Endodermal cell (in vitro differentiated cells): ENCODE measurements at places on chromosomes 1 and 21. TPM values are rescaled to one million over a fixed set of nuclear protein-coding genes. Genes with fewer than 3 reads are reported as not detected.

Gene TTC22
- 0.29 and 0.53 TPM in 2 replicates for total RNA-seq

Gene BARHL2
- total RNA-seq, result 0.18 TPM in 1 of 2 replicates, not detected in the other

Gene DPT
- not detected in 3 replicates for total RNA-seq

Gene LRRC71
- not detected in 3 replicates for total RNA-seq

Gene CACNA1S
- total RNA-seq, result 0.09 and 0.13 TPM in 2 replicates

DNA sequence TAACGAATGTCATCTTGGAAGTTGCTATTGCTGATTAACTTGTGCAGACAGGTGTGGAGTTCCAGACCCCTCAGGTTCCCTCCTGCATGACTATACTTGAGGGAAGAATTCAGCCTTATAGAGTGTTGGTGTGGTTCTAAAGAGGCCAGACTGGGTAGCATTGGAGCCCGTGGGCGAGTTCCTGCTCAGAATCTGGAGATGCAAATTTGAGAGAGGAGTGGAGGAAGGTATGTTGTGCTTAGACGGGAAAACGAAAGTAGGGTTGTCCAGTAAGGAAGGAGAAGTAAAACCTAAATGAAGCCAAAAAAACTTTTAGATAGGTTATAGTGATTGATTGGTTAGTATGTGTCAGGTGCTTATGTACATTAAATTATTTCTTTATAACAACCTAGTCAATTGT lies 79.2 kb downstream of the ZNF326 start:
- no peak for DNase-seq

DNA sequence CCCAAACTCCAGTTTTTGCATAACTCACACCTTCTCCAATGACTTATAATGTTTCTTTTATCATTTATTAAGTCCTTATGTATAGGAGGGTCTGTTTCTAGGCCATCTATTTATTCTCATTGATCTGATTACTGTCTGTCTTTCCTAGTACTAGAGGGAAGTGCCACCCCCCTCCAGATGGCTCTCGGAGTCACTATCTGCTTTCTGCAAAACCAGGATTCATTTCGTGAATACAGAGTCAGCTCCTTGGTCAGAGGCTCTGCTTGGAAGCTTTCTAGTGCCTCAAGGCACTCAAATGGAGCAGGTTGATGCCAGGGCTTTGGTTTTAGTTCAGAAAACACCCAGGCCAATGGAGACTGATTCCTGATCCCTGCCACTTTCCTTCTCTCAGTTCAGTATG lies 102.3 kb upstream of the CD34 start:
- DNase-seq, result no peak

DNA sequence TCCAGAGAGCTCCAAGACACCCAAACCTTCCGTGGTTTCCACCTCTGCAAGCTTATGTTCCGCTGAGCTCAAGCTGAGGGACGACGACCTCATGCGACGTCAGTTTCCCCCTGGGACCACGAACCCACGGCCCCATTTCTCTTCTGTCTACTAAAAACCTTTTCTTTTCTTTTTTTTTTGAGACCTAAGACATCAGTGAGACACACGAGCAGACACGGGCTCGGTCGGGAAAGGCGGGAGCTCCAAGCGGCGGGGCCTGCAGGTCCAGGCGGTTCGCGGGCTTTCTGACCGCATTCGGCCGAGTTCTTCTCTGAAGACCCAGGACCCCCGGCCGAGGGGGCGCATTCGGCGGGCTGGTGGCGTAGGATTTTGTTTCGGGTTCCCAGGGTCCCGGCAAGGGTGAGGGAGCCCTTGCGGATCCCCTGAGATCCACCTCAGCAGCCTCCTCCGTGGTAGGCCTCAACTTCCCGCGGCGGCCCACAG lies 402 bp downstream of the C21orf58 start:
- DNase-seq, result peak; percentile 47

DNA sequence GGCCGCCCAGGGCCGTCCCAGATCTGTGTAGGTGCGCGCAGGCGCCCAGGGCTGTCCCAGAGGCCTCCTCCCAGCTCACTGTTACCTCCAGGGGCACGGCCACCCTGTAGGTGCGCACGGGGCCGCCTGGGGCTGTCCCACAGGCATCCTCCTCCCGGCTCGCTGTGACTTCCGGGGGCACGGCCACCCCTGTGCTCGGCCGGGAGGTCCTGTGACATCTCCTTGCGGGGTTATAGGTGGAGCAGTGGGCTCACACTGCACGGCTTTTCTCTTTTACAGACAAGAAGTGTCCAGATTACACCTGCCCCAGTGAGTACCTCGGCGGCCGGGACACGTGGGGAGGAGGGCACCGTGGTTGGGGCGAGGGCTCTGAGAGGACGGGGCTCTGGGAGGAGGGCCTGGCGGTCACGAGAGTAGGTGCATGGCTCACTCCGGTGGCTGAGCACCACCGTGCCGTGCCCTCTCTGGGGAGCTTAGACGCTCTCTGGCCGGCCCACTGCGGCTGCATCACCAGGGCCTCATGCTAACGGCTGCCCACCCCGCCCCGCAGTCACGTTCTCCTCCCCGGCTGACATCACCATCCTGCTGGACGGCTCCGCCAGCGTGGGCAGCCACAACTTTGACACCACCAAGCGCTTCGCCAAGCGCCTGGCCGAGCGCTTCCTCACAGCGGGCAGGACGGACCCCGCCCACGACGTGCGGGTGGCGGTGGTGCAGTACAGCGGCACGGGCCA lies 21.4 kb downstream of the COL6A1 start:
- peak; percentile 42 for DNase-seq

- peak; percentile 91 for DNase-seq
Measured at GRCh38 chr1:25797939-25798338, 2.1 kb upstream of the SELENON start.
